ENCODE measurements at places on chromosomes 5 and 9.

DNA sequence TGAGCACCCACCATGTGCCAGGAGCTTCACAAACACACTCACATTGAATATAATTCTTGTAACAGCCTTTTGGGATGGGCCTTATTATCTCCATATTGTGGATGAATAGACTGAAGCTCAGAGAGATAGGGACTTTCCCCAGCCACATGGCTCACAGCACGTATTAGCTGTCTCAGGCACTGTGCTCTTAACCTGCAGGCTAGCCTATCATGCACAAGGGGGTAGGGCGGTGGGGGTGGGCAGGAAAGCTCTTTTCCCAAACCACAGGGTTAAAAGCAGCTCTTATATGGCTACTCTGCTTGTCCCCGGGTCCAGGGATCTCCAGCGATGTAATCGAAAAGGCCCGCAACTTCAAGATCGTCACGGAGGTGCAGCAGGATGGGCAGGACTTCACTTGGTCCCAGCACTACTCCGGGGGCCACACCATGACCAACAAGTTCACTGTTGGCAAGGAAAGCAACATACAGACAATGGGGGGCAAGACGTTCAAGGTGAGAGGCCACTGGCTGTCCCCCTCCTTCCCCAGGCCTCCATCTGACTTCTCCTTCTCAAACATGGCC lies 2.6 kb downstream of the FABP6 start:
- no peak for DNase-seq

GRCh38 chr9:124765439-124765835 lies 5.7 kb downstream of the NR6A1 start:
- no peak for DNase-seq

DNA sequence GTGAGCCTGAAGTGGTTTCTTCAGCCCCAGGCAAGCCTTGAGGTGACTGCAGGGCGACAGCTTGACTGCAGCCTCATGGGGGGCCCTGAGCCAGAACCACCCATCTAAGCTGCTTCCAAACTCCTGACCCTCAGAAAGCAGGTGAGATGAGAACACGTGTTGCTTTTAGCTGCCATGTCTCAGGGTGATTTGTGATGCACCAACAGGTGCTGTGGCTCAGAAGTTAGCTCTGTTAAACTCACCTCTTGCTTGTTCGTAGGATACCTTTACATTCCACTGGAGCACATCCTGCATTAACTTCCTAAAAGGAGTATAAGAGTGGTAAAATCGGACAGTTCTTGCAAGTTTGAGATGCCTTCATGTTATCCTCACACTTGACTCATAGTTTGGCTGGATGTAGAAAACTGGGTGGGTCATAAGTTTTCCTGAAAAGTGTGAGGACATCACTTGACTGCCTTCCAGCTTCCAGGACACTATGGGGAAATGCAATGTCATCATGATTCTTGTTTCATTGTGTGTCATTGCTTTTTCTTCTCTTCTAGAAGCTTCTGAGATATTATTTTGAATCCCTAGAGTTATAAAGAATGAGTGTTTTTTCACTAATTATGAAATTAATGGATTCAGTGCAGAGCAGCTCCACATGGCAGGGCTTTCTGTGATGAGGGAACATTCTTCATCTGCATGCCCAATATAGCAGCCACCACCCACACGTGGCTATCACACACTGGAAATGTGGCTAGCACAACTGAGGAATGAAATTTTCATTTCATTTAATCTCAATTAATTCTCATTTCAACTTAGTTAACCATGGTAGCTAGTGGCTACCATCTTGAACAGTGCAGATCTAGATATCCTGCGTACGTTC lies 92.3 kb downstream of the HSD17B3 start:
- no peak for DNase-seq

DNA sequence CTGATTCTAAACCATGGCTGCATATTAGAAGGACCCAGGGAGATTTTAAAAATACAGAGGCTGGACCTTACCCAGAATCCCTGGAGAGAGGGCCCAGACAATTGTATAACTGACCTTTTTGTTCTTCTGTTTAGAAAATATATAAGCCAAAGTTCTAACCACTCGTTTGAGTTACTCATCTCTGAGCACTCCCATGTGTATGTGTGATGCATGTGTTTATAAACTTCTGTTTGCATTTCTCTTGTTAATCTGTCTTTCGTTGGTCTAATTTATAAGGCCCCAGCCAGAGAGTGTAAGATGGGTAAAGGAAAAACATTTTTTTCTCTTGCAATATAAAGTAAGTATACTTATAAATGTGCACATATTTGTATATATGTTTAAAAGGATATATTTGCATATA lies 443.9 kb downstream of the ZNF608 start:
- DNase-seq = no peak

GRCh38 chr9:103991698-103992097 lies 102.4 kb upstream of the SMC2 start:
- DNase-seq = no peak

DNA sequence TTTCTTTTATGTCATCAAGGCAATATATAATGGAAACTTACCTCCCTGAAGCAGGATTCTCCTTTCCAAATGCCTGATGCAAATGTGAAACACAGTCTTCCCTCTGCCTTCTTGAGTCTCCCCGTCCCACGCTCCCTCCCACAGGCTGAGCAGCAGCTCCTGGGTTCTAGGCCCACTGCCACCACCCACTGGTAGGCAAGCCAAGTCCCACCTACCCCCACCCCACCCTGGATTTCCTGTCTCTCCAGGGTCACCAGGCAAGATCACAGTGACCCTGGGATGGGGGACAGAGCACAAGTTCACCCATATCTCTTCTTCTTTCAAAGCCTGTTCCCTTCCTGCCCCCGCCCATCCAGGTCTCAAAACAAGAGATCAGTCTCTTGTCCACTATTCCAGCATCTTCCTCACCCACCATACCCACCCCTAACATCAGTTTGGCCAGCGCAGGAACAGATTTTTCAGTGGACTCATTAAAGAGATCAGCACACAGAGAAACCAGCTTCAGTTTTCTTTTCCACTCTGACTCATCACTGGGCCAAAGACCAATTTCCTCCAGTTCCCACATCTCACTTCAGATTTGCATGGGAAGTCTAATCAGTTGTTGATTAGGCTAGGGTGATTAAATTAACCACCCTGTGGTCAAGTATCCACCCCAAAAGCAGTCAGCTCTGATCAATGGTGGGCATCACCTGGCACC lies 151.5 kb downstream of the ACTL7B start:
- no peak for DNase-seq

- DNase-seq = no peak
Observed at GRCh38 chr5:75886706-75887105, 169.5 kb upstream of the POC5 start.
